ENCODE measurements at places on chromosomes 2 and 18. TPM values are rescaled to one million over a fixed set of nuclear protein-coding genes. Genes with fewer than 3 reads are reported as not detected.

DNA sequence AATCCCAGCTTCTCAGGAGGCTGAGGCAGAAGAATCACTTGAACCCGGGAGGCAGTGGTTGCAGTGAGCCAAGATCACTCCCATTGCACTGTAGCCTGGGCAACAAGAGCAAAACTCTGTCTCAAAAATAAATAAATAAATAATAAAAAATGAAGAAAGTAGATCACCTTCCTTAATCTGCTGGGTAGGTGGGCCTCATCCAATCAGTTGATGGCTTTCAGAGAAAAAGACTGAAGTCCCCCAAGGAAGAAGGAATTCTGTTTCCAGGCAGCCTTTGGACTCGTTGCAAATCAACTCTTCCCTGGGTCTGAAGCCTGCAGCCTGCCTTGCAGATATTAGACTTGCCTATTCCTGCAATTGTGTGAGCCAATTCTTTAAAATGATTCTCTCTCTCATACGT lies 136.5 kb downstream of the TFCP2L1 start:
- DNase-seq, result no peak

- DNase-seq, result no peak
Measured at GRCh38 chr2:239814116-239814860, 210.9 kb downstream of the NDUFA10 start.

OTOS gene
- total RNA-seq, result not detected

GRCh38 chr2:240915526-240916341 lies 9.6 kb downstream of the CROCC2 start:
- no peak for DNase-seq

- no peak for DNase-seq
Measured at GRCh38 chr2:184577743-184578142, 20.6 kb upstream of the ZNF804A start.

RESP18 gene
- not detected for total RNA-seq

Data from HT1080 (cell line).